ENCODE measurements at places on chromosomes 12 and 14. TPM values are rescaled to one million over a fixed set of nuclear protein-coding genes. Genes with fewer than 3 reads are reported as not detected.

DNA sequence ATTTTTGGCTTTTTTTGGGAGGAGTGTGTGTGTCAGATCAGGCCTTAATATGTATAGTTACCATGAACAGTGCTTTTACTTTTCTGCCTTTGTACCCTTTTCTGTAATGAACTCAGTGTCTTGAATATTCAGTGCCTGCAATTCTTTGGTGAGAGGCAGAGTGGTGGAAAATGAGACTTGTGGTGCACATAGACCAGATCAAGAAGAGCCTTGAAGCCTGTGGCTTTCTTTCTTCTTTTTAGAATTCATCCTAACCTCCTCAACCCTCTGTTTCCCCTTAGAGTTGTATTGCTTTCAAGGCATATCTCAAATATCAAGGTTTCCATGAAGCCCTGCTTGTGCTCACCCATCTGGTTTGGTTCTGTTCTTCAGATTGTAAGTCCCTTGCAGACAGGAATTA lies 2.6 kb downstream of the YLPM1 start:
- H3K27ac ChIP-seq: no peak overlapping the region
- H3K27me3 ChIP-seq: no peaks in the 10 kb centered on the region
- H3K36me3 ChIP-seq: no peaks in the 10 kb centered on the region
- peak overlapping the region; percentile 94 for H3K4me3 ChIP-seq
- peaks cover 26% of the 10 kb centered on the region for H3K4me1 ChIP-seq

DNA sequence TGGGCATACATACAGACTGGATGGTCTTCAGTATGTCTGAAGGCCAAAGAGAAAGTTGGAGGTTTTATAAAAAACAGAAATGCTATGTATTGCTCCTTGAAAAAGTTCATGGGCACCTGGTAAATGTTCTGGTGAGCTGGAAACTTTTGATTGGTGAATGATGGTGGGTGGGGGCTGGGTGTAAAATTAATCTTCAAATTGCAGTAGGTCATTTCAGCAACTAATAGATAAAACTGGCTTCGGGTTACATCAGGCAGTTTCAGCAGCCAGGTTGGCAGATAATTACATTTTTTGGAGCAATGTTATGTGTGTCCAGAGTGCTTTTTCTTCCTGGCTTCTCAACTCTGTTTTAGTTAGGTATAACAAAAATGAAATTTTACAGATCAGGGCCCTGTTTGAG lies 35.3 kb downstream of the SDR9C7 start:
- H3K36me3 ChIP-seq: no peaks in the 10 kb centered on the region
- no peaks in the 10 kb centered on the region for H3K4me1 ChIP-seq
- no peak overlapping the region for H3K27ac ChIP-seq
- DNase-seq: no peak
- no peak overlapping the region for H3K4me3 ChIP-seq

DNA sequence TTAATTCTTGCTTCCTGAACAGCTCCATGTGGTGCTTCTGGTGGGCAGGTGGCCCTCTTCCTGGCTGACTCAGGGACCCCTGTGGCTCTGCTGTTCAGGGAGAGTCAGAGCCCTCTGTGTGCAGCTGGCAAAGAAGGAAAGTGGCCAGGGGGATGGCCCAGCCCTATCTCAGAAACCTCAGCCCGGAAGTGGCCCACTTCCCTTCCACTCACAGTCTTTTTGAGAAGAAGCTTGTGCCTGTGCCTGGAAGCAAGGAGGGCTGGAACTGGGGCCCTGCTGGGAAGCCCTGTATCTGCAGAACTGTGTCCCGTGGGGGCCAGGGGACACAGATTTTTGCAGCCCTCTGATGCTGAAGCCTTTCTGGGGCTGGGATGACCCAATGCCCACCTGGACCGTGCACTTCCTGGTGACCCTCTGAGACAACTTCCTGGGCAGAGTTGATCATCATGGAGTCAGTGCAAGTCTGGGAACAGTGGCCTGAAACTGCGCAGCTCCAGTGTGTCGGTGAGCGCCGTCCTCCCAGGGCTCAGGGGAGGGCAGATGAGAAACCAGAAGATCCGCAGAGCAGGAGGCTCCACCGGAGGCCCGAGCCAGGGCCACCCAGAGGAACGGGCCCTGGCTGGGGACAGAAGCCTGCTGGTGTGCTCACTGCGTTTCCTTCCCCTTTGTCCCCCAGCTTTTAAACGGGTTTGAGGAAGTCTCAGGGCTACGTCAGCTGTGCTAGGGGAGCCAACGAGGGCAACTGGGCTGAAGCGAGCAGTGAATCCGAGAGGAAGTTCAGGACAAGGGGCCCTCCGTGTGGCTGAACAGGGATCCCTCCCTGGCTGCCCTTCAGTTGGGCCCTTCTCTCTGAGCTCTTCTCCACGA lies 217.4 kb upstream of the RTL1 start:
- no peaks in the 10 kb centered on the region for H3K4me1 ChIP-seq
- no peak for DNase-seq
- peaks cover 29% of the 10 kb centered on the region for H3K27me3 ChIP-seq
- no peak overlapping the region for H3K4me3 ChIP-seq

- DNase-seq: peak; percentile 84
- no peaks in the 10 kb centered on the region for H3K36me3 ChIP-seq
- H3K27ac ChIP-seq: peak overlapping the region; percentile 66
These were observed 5.9 kb upstream of the WASHC3 start for GRCh38 chr12:102067574-102068258.

Gene FAIM2
- total RNA-seq: 2.8 TPM

Gene ANKRD33
- total RNA-seq: not detected

Gene PMEL
- total RNA-seq: 0.13 TPM
